ENCODE measurements at places on chromosomes 3 and 15.

GRCh38 chr3:172560586-172560985 is 37.4 kb upstream of the TNFSF10 start:
- DNase-seq: no peak

DNA sequence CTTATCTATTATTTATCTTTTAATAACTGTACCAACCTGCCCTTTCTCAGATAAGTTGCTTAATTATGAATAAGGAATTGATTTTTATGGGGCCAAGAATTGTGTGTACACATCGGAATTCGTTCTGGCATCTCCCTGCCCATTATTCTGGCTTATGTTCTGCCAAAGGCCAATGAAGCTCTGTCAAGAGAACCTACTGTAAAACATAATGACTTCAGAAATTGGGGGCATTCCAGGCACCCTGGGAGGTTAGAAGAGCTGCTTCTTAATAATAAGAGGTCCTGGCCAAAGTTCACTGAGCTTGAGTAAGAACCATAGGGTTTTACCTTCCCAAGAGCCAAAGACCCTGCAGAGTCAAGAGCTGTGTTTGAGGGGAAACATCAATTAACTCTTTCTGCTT is 261.7 kb downstream of the SLC9A9 start:
- DNase-seq: no peak

DNA sequence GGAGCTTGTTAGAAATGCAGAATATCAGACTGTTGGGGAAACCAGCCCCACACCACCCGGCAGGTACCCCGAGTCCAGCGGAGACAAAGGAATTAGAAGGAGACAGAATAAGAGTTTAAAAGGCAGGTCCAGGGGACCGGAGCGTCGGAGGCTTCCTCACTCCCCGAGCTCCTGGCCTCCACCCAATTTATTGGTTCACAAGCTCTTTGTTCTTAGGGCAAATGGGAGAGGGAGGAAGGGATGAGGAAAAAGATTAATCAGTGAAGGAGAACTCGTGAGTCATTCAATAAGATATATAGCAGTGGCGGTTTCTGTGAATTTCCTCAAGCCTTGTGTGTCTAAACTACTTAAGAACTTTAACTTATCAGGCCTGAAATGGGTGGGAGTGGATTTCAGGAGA is 32.1 kb upstream of the WDR72 start:
- DNase-seq: no peak

DNA sequence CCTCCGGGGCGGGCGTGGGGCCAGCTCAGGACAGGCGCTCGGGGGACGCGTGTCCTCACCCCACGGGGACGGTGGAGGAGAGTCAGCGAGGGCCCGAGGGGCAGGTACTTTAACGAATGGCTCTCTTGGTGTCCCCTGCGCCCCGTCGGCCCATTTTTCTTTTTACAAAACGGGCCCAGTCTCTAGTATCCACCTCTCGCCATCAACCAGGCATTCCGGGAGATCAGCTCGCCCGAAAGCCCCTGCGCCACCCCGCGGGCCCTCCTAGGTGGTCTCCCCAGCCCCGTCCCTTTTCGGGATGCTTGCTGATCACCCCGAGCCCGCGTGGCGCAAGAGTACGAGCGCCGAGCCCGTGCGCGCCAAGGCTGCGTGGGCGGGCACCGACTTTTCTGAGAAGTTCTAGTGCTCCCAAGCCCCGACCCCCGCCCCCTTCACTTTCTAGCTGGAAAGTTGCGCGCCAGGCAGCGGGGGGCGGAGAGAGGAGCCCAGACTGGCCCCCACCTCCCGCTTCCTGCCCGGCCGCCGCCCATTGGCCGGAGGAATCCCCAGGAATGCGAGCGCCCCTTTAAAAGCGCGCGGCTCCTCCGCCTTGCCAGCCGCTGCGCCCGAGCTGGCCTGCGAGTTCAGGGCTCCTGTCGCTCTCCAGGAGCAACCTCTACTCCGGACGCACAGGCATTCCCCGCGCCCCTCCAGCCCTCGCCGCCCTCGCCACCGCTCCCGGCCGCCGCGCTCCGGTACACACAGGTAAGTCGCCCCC is at the start of gene THBS1:
Gene THBS1, plus strand, starts transcription at position 595 of the 757 bp plus-strand sequence. CDS start 779 bp downstream, outside the sequence.
- DNase-seq: peak; percentile 74

Data from left renal pelvis (tissue), 4 donors.